ENCODE measurements at places on chromosomes 7 and 10.

DNA sequence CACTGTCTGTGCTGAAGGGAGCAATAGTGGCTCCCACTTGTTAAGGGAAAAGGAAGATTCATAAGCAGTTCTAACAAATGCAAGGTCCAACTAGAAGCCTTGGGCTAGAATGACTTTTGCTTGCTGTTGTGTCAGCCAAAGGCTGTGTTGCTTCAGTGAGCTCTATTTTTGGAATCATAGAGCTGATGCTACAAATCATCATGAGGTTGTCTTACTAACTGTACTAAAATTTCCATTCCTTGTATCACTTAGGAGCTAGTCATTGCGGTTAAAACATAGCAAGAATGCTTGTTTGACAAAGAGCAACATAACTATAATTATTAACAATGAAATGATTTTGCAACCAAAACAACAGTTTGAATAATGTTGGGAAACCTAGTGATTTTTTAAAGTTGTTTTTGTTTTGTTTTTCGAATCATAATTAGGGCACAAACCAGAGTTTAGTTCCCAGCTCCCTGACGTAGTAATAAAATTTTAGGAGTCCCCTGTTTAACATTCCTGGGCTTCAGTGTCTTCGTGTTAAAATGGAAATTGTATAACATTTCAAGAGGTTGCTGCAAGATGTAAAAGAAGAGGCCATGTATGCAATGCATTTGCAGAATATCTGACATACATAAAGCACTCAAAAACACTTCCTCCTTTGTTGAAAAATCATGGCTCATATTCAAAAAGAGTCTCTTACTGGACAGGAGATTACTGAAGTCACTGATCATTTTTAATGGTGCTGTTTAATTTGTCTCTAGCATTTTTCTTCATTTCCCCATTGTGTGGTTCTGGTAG is 183.4 kb downstream of the MACC1 start:
- DNase-seq: no peak

- no peak for DNase-seq
Measured at GRCh38 chr7:124575176-124575575, 190.4 kb downstream of the GPR37 start.

DNA sequence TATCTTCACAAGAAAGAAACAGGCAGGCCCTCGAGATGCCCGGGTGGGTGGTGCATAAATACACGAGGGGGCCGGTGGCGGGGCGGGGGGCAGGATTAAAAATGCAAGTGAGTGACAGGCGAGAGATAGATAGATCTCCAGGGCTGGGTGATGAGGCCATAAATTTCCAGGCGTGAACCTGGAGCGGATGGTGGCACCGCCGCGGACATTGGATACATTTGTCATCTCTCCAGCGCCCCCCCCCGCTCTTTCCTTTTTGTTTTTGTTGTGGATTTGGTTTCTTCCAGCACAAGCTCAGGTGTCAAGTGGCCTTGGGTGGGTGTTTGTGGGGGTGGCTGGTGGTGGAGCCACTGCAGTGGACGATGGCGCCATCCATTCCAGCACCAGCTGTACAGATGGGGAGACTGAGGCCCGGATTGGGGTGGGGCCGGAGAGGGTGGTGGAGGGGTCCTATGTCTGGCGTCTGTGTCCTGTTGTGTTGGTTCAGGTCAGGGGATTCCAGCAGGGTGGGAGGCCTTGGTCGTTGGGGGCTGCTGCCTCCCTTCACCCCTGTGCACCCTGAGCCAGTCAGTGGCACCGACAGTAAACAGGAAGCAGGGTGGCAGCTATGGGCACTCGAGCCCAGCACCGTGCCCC is 2.9 kb downstream of the ELFN1 start:
- no peak for DNase-seq

DNA sequence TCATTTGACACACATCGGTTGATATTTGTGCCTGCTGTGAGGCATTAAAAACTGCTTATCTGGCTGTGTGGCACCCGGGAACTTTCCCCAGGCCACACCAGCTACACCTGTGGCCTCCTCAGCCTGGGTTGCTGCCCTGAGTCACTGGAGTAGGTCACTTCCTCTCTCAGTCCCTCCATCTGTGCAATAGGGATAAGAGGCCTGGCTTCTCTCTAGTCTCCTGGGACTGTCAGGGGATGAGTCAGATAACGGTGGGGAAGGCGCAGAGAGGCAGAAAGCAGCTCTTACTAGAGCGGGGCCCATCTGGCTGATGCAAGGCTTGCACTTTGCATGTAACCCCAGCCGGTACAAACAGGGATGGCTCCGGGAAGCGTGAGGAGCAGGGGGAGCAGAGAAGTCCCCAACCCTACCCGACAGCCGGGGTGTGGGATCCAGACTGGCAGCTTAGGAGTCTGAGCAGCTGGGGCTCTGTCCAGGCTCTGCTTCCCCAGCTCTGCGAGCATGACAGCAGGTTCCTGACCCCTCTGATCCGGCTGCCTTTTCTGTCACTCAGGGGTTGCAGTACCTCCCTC is 34.0 kb downstream of the DNAJB12 start:
- DNase-seq: no peak

DNA sequence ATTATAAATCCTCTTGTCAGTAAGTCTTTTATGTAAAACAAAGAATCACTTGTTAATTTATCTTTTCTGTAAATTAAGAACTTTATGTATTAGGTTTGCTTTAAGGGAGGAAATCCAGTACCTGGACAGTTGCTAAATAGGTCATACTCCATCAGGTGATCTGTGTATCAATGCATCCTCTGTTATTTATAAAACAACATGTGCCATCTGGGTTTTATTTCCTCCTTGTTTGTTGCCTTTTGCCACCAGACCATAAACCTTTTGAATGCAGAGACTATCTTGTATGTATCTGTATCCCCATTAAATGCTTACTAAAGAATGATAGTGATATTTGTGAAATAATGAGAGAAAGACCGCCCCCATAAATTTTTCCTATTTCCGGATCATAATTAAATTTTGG is 70.0 kb downstream of the SLC35B4 start:
- DNase-seq: no peak

- DNase-seq: no peak
Measured at GRCh38 chr10:130179640-130180039, 43.4 kb downstream of the GLRX3 start.

DNA sequence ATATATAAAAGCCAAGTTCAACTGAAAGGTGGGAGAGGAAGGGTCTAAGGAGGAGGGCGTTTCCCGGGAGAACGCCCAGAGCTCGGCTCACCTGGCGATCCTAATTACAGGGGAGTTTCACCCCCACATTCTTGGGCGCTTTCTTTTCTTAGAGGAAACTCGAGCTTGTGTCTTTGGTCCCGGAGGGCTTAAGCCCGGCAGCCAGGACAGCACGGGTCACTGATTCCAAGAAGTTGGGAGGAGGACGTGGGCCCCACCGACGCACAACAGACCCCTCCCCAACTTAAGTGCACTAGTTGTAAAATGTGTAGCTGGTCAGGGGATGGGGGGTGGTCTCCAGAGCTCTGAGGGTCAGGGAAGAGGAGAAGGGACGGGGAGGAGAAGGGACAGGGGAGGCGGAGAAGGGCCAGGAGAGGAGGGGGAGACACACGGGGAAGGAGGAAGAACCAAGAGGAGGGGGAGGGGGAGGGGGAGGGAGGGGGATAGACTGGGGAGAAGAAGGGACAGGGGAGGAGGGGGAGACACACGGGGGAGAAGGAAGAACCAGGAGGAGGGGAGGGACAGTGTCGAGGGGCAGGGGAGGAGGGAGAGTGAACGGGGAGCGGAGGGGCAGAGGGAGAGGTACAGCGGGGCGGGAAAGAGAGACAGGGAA is 874 bp downstream of the BAIAP2L1 start:
- DNase-seq: no peak

GRCh38 chr7:111587410-111588064 is 25.2 kb upstream of the IMMP2L start:
- DNase-seq: no peak

GRCh38 chr7:124514471-124514870 is 251.1 kb downstream of the GPR37 start:
- DNase-seq: no peak

- peak; percentile 41 for DNase-seq
Measured at GRCh38 chr10:71212318-71213126, at the start of gene UNC5B. UNC5B (plus strand) TSS chr10:71212570; CDS start chr10:71212986, 416 bp downstream.

DNA sequence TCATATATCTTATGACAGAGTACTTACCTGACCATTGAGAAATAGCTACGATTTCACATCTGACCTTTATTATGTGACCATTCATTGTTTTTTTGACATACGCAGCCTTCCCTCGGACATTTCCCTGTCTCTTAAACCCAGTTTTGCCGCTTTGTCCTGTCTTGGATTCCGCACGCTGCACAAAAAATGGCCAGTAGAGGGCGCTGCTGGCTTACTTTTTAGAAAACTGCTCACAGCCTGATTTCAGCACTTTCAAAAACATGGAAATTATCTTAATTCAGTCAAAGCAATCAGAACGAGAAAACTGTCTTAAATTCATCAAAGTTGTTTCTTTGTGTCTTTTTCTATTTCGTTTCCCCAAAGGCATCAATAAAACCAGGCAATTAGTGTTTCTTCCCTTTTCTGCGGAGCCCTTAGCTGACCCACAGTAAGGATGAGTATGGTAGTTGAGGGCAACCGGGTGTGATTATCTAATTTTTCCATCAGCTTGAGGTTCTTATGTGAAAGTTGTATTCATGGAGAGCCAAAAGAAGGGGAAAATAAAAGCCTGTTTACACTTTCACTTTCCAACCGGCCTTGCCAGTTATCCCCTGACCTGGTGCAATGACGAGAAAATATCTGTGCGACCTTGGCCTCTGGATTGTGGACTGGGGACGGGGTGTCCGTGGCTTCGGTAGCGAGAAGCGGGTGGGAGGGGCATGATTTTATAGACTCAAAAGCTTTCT is 144.4 kb downstream of the DYNC1I1 start:
- DNase-seq: peak; percentile 67

DNA sequence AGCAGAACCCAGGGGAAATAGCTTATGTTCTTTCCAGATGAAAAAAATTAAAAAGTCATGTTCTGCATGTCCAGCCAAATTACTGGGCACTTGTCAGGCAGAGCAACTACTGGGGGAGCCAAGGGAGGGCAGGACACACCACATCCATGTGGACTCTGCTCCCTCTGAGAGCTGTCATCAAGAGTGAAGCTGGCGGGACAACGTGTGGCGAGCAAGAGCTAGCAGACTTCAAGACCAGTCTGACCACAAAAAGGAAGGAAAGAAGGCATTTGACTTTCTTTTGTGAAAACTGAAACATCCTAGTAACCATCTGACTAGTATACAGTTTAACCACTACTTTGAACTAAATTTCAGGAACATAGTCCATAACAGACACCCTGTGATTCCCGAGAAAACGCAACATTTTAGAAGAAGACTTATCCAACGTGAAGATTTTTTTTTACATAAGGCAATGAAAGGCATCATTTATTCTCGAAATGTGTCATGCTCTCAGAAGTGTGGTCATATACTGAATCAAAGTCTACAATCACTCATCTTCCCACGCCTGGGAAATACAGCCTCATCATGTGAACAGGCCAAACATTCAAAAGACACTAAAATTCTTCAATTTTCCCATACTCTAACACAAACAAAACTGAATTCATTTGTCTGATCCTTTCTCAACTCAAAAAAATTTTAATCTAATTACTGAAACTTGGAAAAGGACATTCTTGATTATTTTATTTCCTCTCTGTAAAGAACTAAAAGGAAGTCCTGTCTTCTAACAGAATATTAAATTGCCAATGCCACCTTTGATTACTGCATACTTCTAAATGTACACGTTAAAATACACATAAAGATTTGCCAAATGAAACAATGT is 15.5 kb downstream of the CYTH3 start:
- no peak for DNase-seq

DNA sequence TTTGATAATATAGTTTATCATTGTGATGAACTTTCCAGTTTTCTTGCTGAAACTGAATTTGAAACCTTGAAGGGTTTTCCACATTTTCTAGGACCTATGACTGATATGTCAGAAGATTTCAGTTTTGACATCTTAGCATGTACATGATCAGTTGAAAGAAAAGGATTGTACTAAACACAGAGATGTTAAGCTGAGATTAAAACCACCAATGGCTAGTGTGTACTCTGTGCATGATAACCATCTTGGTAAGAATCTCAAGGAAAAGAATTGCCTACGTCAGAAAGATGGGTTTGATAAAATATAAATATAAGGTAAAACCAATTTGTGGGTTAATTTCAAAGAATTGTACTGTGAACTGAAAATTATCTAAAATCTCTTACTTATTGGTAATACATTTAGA is 776.4 kb downstream of the GATA3 start:
- no peak for DNase-seq

- DNase-seq: no peak
Measured at GRCh38 chr7:158743219-158743618, 38.6 kb upstream of the NCAPG2 start.

- DNase-seq: no peak
Measured at GRCh38 chr7:94445696-94446194, 51.0 kb downstream of the COL1A2 start.

GRCh38 chr7:106653488-106653887 is 7.5 kb downstream of the CCDC71L start:
- no peak for DNase-seq

- no peak for DNase-seq
Measured at GRCh38 chr7:24409431-24410024, 125.5 kb downstream of the NPY start.

- DNase-seq: no peak
Measured at GRCh38 chr7:106042196-106042611, 69.9 kb downstream of the SYPL1 start.

GRCh38 chr10:29790207-29790606 is 155.4 kb upstream of the SVIL start:
- DNase-seq: no peak

DNA sequence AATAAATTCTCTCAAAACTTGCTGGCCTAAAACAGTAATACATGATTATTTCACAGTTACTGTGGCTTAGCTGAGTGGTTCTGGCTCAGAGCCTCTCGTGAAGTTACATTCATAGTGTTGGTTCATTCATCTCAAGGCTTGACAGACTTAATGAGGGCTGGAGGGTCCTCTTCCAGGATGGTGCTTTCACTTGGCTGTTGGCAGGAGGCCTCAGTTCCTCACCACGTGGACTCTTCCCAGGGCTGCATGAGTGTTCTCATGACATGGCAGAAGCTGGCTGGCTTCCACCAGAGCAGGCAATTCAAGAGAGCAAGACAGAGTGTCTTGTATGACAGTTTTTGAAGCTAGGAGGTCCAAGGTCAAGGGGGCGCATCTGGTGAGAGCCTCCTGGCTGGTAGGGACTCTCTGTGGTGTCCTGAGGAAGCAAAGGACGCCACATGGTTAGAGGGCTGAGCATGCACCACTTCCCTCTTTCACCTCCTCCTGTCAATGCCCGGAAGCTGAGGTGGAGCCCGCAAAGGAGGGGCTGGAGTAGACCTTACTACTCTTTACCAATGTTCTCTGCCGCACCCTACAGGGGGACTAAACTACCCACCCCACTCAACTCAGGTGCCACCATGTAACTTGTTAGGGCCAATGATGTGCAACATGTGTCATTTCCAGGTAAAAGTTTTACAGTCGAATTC is 58.2 kb upstream of the YAE1 start:
- no peak for DNase-seq

- no peak for DNase-seq
Measured at GRCh38 chr7:73899731-73900142, 38.8 kb downstream of the TMEM270 start.

GRCh38 chr10:29622382-29622922 is 12.3 kb downstream of the SVIL start:
- DNase-seq: no peak

- DNase-seq: no peak
Measured at GRCh38 chr7:158763454-158764033, 58.9 kb upstream of the NCAPG2 start.

All from stimulated activated CD8-positive, alpha-beta memory T cell treated with anti-CD3 and anti-CD28 coated beads, Interleukin-7, amount 100 ng/mL, for 24 hours (primary cell).